ENCODE measurements at places on chromosomes 1 and 21. TPM values are rescaled to one million over a fixed set of nuclear protein-coding genes. Genes with fewer than 3 reads are reported as not detected.

- DNase-seq, result no peak
These were observed 31.6 kb downstream of the WDR4 start for GRCh38 chr21:42847726-42848125.

DNA sequence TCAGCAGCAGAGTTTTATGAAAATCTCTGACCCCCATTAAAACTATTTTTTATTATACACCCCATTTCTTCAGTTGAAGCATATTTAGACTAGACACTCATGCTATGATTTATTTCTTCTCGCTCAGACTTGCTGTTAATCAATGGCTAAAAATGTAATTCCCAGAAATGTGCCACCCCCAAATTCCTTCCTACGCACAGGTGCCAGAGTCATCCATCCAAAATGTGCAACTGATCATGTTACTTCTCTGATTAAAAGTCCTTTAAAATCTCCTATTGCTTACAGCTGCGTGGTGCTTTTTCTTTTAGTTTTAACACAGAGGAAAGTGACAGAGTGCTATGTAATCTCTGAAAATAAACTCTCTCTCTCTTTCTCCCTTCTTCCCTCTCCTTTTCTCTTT is 954.4 kb downstream of the NCAM2 start:
- DNase-seq, result no peak

- no peak for DNase-seq
These were observed 160.2 kb downstream of the VAV3 start for GRCh38 chr1:107804741-107805140.

- no peak for DNase-seq
These were observed 20.5 kb upstream of the RNF186 start for GRCh38 chr1:19835578-19835977.

- no peak for DNase-seq
These were observed 54.7 kb upstream of the SSBP3 start for GRCh38 chr1:54460861-54461387.

DNA sequence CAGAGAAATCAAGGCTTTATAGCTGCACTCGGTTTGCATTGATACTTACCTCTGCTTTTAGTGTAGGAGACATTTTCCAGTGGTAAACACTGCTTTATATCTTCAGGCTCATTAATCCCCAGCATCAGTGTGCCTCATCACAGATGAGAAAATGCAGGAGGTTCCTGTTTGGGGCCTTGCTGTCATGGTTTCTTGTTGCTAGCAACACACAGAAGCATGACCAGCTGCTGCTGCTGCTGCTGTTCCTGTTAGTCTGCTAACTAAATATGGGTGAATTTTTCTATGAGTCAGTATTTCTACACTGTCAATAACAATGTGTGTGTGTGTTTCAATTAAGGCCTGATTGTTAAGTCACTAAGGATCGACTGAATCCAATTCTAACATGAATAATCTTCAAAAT is 85.8 kb upstream of the RGS1 start:
- peak; percentile 52 for DNase-seq

DNA sequence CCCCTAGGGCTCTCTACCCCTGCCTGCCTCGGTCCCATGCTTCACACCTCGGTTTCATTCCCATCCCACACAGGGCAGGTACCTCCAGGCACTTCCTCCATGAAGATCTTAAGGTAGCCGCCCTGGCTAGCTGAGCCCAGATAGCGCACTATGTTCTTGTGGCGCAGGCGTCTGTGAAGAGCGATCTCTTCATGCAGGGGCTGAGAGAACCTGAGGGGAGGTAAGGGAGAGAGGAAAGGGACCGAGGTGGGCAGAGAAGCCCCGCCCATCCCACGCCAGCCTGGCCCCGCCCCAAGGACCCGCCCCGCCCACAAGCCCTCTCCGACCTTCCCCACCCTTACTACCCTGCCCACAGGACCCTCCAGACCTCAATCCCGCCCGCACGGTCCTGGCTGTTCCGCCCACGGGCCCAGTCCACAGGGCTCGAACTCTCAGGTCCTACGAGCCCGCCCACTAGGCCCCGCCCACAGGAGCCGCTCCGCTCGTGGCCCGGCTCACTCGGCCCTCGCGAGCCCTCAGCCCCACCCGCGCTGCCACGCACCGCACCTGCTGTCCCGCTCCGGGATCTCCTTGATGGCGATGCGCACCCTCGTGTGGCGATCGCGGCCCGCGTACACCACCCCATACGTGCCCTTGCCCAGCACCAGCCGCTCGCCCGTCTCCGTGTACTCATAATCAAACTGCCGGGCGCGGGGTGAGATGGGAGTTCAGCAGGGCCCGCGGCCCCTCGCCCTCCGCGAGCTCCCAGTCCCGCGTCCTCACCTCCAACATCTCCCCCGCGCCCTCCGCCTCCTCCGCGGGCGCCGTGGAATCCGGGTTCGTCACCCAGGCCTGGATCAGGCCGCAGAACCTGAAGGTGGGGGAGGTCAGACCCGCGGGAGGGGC is 6.4 kb downstream of the MAP3K6 start:
- DNase-seq, result no peak

DNA sequence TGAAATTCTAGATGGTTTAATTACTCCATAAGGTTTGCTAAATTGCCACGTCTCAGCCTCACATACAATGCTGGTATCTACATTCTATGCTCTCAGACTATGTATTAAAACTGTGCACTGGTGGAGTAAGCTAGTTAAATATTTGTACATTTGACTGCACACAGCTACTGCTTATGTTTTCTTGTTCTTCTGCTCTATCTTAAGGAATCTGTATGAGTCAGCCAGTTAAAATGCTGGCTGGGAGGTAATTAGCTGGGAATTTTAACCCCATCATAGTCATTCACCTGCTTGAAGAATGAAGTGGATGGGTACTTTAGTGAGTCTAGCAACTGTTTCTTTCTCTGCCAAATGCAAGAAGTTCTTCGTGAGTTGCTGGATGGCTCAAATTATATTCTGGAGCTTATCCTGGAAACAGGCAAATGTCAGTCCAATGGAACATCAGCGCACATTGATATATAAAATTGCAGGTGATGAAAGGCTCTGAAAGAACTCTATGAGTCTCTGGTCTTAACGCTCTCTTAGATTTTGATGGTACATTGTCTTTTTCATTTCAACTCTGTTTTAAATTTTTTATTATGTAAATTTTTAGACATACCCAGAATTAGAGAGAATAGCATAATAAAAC is 83.4 kb downstream of the BACH1 start:
- no peak for DNase-seq

Gene ST6GALNAC5
- total RNA-seq, result 1.1 TPM

Gene RAB42
- 1.9 TPM for total RNA-seq

Gene DNAJC6
- total RNA-seq, result 3.4 TPM

Gene FAAH
- 62.9 TPM for total RNA-seq

Gene TNFRSF8
- 0.36 TPM for total RNA-seq

Gene RORC
- total RNA-seq, result 14.5 TPM

Gene OVAAL
- not detected for total RNA-seq

Gene TCHH
- not detected for total RNA-seq

Gene FAM43B
- 0.52 TPM for total RNA-seq

Data from ureter (tissue), 1 donor.